ENCODE measurements at places on chromosomes 4 and X. TPM values are rescaled to one million over a fixed set of nuclear protein-coding genes. Genes with fewer than 3 reads are reported as not detected.

DNA sequence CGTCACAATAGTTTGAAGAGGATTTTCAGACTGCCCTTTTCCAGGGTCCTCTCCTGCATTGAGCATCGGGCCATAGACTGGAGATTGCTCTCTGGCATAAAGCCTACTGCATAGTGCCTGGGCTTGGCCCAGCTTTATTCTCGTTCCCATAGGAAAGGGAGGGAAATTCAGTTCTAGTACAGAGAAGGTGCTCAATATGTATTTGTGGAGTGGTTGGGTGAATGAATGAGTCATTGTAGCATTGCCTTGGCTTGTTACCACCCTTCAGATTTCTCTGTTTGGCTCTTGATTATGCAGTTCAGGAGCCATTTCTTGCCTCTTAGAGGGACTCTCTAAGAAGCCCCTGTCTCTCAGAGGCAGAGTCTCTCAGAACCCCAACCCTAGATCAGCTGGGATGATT lies 2.6 kb downstream of the TMEM35A start:
- H3K27ac ChIP-seq, result no peak overlapping the region
- no peaks in the 10 kb centered on the region for H3K4me1 ChIP-seq
- H3K4me3 ChIP-seq, result no peak overlapping the region
- DNase-seq, result no peak

GRCh38 chr4:142238589-142238988 lies 602.2 kb downstream of the IL15 start:
- no peak overlapping the region for H3K27ac ChIP-seq
- DNase-seq, result no peak
- H3K36me3 ChIP-seq, result peaks cover 5% of the 10 kb centered on the region
- no peaks in the 10 kb centered on the region for H3K27me3 ChIP-seq
- H3K4me3 ChIP-seq, result no peak overlapping the region
- H3K4me1 ChIP-seq, result no peaks in the 10 kb centered on the region

DNA sequence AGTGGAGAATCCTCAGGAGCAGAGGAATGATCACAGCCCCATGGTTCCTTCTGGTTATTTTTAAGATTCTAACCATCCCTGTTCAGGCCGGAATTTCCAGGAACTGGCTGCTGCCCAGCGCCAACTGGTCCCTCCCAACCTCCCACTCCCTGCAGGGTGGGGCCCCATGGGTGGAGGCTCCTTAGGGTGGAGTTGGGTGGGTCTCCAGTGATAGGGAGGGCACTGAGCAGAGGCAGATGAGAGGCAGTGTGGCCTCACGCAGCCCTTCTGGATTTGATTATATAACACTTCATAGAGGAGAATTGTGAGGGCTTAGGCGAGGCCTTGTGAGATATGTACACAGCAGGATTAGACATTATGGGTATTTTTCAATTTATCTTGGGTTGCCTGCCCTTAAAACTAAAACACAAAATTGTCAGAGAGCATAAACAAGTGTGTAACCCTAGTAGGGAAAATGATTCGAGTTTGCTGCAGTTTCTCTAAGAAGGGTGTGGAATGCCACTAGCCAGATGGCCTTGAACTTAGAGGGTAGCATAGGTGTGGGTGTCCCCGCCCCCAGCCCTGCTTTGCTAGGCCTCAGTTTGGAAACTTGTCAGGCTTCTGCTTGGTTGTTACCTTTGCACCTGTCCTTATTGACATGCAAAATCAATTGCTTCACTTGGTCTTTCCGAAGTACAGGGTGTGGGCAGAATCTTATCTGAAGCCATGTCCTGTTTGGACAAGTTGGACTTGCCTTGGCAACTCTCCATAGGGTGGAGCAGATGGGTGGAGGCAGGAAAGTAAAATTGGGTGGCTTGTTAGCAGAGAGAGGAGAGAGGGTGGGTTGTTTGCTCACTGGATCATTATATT lies 9.4 kb downstream of the KLF3 start:
- H3K36me3 ChIP-seq, result no peaks in the 10 kb centered on the region
- DNase-seq, result peak; percentile 46
- H3K27me3 ChIP-seq, result no peaks in the 10 kb centered on the region
- H3K4me1 ChIP-seq, result peaks cover 93% of the 10 kb centered on the region
- H3K27ac ChIP-seq, result peak overlapping the region; percentile 44
- no peak overlapping the region for H3K4me3 ChIP-seq

GRCh38 chr4:181792641-181793040 lies 450.6 kb upstream of the TENM3 start:
- no peak overlapping the region for H3K4me3 ChIP-seq
- no peak for DNase-seq
- H3K27ac ChIP-seq, result no peak overlapping the region
- H3K4me1 ChIP-seq, result no peaks in the 10 kb centered on the region

DNA sequence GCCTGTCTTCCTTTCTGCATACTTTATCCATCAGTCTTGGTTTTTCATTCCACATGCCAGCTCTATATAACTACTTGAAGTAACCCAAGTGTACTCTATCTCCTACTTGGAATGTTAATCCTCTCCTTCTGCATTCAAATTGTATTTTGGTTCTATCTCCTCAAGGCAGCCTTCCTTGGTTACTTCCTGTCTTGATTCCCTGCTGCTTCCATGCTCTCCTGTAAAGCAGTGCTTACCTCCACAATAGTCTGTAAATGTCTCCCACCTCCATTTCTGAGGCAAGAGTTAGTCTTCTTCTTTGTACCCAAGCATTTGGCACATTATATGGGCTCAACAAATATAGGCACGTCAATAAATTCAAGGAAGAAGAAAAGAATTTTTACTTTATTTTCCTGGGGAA lies 298.4 kb downstream of the ARHGAP24 start:
- H3K36me3 ChIP-seq, result no peaks in the 10 kb centered on the region
- no peak overlapping the region for H3K4me3 ChIP-seq
- DNase-seq, result no peak
- no peak overlapping the region for H3K27ac ChIP-seq

GRCh38 chrX:64427787-64428186 lies 32.5 kb upstream of the MTMR8 start:
- no peak overlapping the region for H3K4me3 ChIP-seq
- H3K36me3 ChIP-seq, result no peaks in the 10 kb centered on the region
- DNase-seq, result no peak
- H3K4me1 ChIP-seq, result no peaks in the 10 kb centered on the region
- no peak overlapping the region for H3K27ac ChIP-seq
- H3K27me3 ChIP-seq, result no peaks in the 10 kb centered on the region

Gene MSX1
- not detected for total RNA-seq

Gene WNK3
- 0.81 TPM for total RNA-seq

Gene CSAG1
- total RNA-seq, result not detected

Gene TMEM35A
- not detected for total RNA-seq

Data from CD4-positive, alpha-beta memory T cell (primary cell).